ENCODE measurements at places on chromosomes 12 and 14.

GRCh38 chr14:38143659-38144505 is 63.8 kb upstream of the SSTR1 start:
- DNase-seq: no peak

DNA sequence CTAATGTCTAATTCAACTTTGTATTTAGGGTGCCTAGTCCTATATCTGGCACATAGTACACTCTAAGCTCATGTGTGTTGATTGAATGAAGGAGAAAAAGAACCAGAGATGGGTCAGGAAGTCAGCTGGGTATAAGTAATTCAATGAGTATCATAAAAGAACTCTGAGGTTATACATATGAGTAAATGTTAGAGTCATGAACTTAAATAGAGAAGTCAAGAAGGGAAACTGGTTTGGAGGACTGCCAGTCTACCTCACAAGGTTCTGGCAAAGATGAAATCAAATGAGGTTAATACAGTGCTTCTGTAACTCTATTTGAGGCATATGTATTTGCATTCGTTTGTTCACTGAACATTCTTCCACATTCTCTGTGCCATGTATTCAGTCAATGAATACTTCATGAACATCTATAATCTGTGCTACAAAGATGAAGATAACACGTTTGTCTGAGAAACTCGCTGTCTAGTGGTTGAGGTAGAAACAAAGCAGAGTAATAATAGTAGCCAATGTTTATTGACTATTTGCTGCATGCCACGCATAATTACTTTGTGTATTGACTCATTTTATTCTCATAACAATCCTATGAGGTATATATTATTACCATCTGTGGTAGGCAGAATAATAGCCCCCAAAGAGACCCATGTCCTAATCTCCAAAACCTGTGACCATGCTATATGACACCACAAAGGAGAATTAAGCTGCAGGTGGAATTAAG is 88.9 kb downstream of the PTGER2 start:
- DNase-seq: no peak

GRCh38 chr14:77058117-77058516 is 29.6 kb upstream of the IRF2BPL start:
- DNase-seq: no peak

DNA sequence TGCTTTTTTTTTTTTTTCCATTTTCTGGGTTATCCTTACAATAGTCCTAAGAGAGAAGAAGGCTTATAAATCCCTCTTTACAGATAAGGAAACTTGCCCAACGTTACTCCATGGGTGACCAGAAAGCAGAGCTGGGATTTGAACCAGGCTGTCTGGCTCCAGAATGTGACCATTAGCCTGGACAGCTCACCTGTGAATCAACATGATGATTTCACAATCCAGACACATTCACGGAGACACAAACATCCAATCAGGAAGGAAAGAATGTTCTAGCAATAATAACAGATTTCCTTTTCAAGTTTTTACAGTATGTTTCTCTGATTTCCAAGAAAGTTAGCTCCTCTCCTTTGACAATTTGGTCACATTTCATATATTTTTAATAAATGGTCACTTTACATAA is 118.3 kb downstream of the GALC start:
- DNase-seq: no peak

- no peak for DNase-seq
These were observed 7.0 kb upstream of the ANO6 start for GRCh38 chr12:45208604-45209487.

DNA sequence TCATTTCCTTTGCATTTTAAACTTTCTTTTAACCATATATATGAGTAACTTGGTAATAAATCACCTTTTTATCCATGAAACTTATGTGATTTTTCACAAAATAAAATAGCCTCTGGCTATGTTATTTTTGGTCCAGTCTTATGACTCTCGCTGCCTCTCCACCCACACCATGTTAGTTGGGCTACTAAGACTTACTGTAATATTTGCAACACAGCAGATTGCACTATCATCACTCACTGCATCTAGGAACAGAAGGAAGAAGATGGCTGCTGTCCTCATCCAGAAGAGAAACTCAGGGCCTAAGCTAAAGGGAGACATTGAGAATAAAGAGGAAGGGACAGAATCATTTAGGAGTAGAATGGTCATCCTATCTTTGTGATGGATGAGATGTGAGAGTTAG is 12.6 kb upstream of the B4GALNT3 start:
- no peak for DNase-seq

- DNase-seq: no peak
These were observed 12.0 kb downstream of the MEG3 start for GRCh38 chr14:100837805-100838350.

DNA sequence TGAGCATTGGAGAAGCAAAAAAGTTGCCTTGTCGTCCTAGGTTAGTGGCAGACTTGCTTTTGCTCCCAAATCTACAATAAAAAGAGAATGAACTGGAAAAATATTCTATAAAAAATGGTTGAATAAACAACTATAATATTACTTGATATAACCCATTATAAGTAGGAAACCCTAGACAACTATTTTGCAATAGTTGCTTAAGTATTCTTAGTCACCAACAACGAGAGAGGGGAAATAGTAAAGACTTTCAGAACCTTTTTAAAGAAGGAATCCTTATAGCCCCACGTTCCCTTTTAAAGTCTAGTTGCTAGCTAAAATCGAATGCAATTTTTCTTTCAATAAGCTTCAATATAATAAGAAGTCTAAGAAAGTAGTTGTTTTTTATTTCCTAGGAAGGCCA is 17.5 kb downstream of the AQP6 start:
- no peak for DNase-seq

GRCh38 chr12:119005913-119006312 is 24.6 kb downstream of the SRRM4 start:
- no peak for DNase-seq

GRCh38 chr14:42944284-42944683 is 1337.6 kb downstream of the LRFN5 start:
- no peak for DNase-seq

GRCh38 chr14:93011650-93012325 is 88.8 kb downstream of the CHGA start:
- no peak for DNase-seq

DNA sequence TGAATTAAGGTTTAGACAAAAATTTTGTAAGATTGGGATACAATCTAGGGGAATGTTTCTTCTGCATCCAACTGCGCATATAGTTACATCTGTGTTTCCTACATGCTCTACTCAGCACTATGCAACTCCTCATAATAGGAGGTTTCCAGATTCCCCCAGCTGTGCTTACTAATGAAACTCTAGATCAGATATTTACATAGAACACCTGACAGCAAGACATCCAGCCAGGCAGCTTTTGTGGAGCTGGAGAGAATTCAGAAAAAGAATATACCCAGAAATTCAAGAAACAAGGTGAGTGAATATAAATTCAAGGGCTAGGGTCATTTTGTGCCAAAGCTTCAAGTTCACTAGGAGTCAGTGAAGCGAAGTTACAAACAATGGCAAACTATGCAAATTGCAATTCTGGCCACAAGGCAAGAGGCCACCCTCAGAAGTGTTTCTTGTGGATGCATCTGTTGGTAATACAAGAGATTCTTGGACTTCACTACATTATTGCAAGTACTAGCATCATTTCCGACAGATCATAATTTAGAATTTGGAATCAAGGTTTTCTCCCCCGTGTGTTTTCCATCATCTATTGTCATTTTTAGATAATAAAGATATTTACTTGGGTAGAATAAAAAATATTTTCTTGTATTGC is 341.2 kb upstream of the NAV3 start:
- DNase-seq: no peak
